ENCODE measurements at places on chromosomes 1 and 21. TPM values are rescaled to one million over a fixed set of nuclear protein-coding genes. Genes with fewer than 3 reads are reported as not detected.

GRCh38 chr1:204685236-204686006 lies at the start of gene LRRN2:
TSS of gene LRRN2 (minus strand) at chr1:204685738. CDS start at chr1:204619992, 65,746 bp downstream.
- peaks cover 57% of the 10 kb centered on the region for H3K27me3 ChIP-seq
- no peak for DNase-seq
- no peaks in the 10 kb centered on the region for H3K36me3 ChIP-seq
- H3K27ac ChIP-seq, result no peak within 1 kb of the TSS
- peak within 1 kb of the TSS; percentile 46 for H3K4me3 ChIP-seq

DNA sequence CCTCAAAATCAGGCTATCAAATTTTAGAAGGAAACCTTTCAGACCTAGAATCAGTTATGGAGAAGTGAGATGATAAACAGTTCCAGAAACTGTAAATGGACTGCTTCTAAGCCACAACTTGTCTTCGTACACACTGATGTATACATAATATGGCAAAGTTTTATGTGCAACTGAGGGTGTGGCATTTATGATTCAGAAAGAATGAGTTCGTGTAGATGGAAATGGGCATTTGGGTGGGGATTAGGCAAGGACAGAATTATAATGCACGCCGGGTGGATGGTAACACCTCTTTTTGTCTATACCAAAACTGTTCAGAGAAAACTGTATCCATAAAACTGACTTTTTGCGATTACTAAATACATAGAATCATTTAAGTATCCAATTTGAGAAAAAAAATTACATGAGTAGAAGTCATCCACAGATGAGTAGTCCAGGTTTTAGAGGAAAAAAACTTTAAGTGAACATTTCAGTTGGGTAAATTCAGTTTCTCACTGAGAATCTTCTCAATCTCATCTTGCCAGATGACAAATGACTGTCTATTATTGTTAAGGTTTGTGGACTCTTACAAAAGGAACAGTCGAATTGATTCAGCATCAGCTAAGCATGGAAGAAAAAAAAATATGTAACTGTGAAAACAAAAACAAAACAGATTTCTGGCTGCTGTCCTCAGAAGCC lies 22.5 kb downstream of the ERRFI1 start:
- DNase-seq, result no peak
- H3K4me1 ChIP-seq, result no peaks in the 10 kb centered on the region
- no peak overlapping the region for H3K4me3 ChIP-seq
- H3K27ac ChIP-seq, result no peak overlapping the region

GRCh38 chr1:241391926-241392710 lies 35.1 kb upstream of the RGS7 start:
- H3K27ac ChIP-seq, result no peak overlapping the region
- H3K36me3 ChIP-seq, result no peaks in the 10 kb centered on the region
- H3K27me3 ChIP-seq, result no peaks in the 10 kb centered on the region
- H3K4me3 ChIP-seq, result no peak overlapping the region
- no peak for DNase-seq
- H3K4me1 ChIP-seq, result no peaks in the 10 kb centered on the region

- no peaks in the 10 kb centered on the region for H3K36me3 ChIP-seq
- no peaks in the 10 kb centered on the region for H3K27me3 ChIP-seq
These were observed 641.1 kb upstream of the B3GALT2 start for GRCh38 chr1:193827516-193827915.

- no peaks in the 10 kb centered on the region for H3K27me3 ChIP-seq
- H3K4me1 ChIP-seq, result peaks cover 28% of the 10 kb centered on the region
- H3K4me3 ChIP-seq, result no peak overlapping the region
- DNase-seq, result no peak
- no peak overlapping the region for H3K27ac ChIP-seq
These were observed 161.3 kb downstream of the NEK7 start for GRCh38 chr1:198318085-198318484.

DNA sequence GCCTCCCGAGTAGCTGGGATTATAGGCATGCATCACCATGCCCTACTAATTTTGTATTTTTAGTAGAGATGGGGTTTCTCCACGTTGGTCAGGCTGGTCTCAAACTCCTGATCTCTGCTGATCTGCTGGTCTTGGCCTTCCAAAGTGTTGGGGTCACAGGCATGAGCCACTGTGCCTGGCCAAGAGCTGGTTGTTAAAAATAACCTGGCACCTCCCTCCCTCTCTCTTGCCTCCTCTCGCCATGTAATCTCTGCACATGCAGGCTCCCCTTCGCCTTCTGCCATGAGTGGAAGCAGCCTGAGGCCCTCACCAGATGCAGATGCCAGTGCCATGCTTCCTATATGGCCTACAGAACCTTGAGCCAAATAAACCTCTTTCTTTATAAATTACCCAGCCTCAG lies 74.7 kb upstream of the TLR5 start:
- DNase-seq, result no peak
- H3K4me3 ChIP-seq, result no peak overlapping the region
- peaks cover 5% of the 10 kb centered on the region for H3K27me3 ChIP-seq
- no peak overlapping the region for H3K27ac ChIP-seq

DNA sequence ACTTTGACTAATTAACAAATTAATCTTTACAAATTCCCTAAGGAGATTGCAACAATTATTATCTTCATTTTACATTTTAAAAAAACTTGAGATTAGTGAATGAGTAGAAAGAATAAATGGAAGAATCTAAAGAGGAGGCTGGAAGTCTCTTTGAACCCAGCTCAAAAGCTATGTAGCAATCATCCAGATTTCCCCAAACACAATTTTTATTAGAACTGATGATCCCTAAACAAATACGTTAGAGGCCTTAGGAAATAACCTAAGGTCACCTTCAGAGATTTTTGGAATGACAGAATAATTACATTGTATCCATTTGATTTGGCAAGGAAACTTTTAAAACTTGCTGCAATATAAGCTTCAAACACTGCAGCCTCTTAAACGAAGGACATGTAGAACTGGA lies 242.4 kb upstream of the LYPLAL1 start:
- no peak for DNase-seq
- no peaks in the 10 kb centered on the region for H3K4me1 ChIP-seq
- H3K27me3 ChIP-seq, result no peaks in the 10 kb centered on the region
- H3K36me3 ChIP-seq, result no peaks in the 10 kb centered on the region
- no peak overlapping the region for H3K27ac ChIP-seq

GRCh38 chr1:229641306-229641705 lies 15.3 kb downstream of the URB2 start:
- H3K4me1 ChIP-seq, result peaks cover 3% of the 10 kb centered on the region
- H3K4me3 ChIP-seq, result no peak overlapping the region
- H3K36me3 ChIP-seq, result peaks cover 71% of the 10 kb centered on the region
- H3K27me3 ChIP-seq, result no peaks in the 10 kb centered on the region
- H3K27ac ChIP-seq, result no peak overlapping the region

DNA sequence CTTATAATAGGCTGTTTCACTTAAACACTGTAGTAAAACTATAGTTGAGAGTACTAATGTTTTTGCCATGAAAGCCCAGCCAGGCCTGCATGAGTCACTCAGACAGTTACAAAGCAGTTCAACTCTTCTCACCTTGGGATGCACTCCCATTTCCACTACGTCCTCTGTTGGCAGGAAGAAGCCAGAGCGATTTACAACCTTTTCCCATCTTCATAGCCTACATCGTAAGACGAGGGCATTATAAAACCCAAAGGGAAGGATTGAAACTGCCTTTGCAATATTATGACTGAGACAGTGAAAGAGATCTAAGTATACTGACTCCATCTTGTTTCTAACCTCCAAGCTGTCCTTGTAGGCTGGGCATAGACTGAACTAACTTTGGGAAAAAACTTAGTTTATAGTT lies 71.8 kb upstream of the CSF1 start:
- no peak overlapping the region for H3K27ac ChIP-seq
- peaks cover 7% of the 10 kb centered on the region for H3K4me1 ChIP-seq
- no peaks in the 10 kb centered on the region for H3K27me3 ChIP-seq
- peaks cover 21% of the 10 kb centered on the region for H3K36me3 ChIP-seq
- H3K4me3 ChIP-seq, result no peak overlapping the region

GRCh38 chr1:43499898-43500297 lies 30.8 kb upstream of the PTPRF start:
- no peak overlapping the region for H3K27ac ChIP-seq
- H3K4me3 ChIP-seq, result no peak overlapping the region
- no peaks in the 10 kb centered on the region for H3K36me3 ChIP-seq
- peaks cover 16% of the 10 kb centered on the region for H3K27me3 ChIP-seq
- DNase-seq, result no peak

TTLL10 gene
- total RNA-seq, result not detected

SPRR5 gene
- total RNA-seq, result not detected

C1orf21 gene
- 4.2 TPM for total RNA-seq

MAP1LC3C gene
- total RNA-seq, result not detected

AGO3 gene
- total RNA-seq, result 21.2 TPM

OR2L13 gene
- total RNA-seq, result not detected

Measured in activated T-helper 2 cell treated with anti-CD3 and anti-CD28 coated beads, Interferon-gamma antibody, Interleukin-2, Interleukin-4, amounts not matched to agents 10 μg/mL and 5 μg/mL and 100 μg/mL, durations not matched to agents 14 hours and 24 hours and 36 hours (primary cell).